ENCODE measurements at places on chromosomes 1 and 21. TPM values are rescaled to one million over a fixed set of nuclear protein-coding genes. Genes with fewer than 3 reads are reported as not detected.
A peak's percentile ranks its signal among the peaks of the same experiment; 100 is the strongest.

The SELE gene
- total RNA-seq, result not detected

The IFI44 gene
- total RNA-seq, result 56.1 TPM

The ADORA1 gene
- not detected for total RNA-seq

The ZMYND12 gene
- total RNA-seq, result 0.97 TPM

The TMEM81 gene
- total RNA-seq, result 3.3 TPM

DNA sequence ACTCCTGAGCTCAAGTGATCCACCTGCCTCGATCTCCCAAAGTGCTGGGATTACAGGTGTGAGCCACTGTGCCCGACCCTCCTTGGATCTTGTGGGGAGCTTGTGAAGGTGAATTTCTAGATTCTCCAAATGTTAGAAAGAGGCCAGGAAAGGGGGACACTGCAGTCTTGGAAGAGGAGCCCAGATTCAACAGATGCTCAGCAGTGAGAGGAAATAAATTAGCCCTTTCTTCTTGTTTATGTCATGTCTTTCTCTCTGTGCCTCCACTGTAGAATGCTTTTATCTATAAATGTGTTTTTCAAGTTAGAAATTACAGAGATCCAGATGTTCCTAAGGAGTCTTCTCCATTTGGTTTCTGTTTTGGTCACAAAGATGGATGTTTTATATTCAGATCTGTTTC, 346.6 kb upstream of the KAZN start:
- no peak for DNase-seq
- peaks cover 2% of the 10 kb centered on the region for H3K27me3 ChIP-seq
- H3K27ac ChIP-seq, result no peak overlapping the region
- no peaks in the 10 kb centered on the region for H3K4me1 ChIP-seq

DNA sequence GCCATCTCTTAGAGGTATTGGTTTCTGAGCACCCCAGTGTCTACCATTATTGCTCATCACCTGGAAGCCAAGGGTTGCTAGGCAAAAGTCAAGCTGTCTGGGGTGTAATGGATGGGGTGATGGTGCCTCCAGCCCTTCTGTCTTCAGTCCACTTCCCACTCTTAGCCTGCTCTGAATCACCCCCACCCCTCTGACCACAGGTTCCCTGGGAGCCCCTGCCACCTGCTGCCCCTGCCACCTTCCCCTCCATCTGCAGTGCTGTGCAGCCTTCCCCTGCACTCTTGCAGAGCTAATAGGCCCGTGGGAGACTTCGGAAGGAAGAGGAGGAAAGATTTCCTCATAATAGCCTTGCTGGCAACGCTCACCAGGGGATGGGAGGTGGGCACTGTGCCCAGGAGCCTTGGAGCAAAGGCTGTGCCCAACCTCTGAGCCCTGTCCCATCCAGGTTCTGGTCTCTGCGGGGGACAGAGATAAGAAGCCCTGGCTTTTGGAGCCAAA, 35.5 kb downstream of the CAPN2 start:
- peak; percentile 28 for DNase-seq
- H3K4me3 ChIP-seq, result no peak overlapping the region
- H3K27ac ChIP-seq, result no peak overlapping the region
- H3K4me1 ChIP-seq, result peaks cover 23% of the 10 kb centered on the region
- H3K27me3 ChIP-seq, result no peaks in the 10 kb centered on the region

DNA sequence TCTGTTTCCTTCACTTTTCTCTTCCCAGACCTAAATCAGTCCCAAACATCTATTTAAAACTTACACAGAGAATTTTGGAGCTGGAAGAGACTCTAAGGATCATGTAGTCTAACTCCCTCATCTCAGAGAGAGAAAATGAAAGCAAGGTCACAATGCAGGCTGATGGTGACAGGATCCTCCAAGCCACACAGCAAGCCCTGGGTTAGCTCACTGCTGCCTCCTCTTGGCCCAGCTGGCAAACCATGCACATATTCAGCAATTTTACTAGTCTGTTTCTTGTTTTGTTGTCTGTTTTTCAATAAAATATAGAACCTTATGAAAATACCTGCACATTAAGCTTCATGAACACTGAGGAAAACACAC, 27.7 kb upstream of the LY9 start:
- DNase-seq, result peak; percentile 93
- H3K27me3 ChIP-seq, result no peaks in the 10 kb centered on the region
- H3K4me1 ChIP-seq, result peaks cover 28% of the 10 kb centered on the region
- H3K4me3 ChIP-seq, result peak overlapping the region; percentile 78
- H3K27ac ChIP-seq, result peak overlapping the region; percentile 96

GRCh38 chr1:33837635-33838034, 26.2 kb upstream of the HMGB4 start:
- no peak for DNase-seq
- peaks cover 6% of the 10 kb centered on the region for H3K27me3 ChIP-seq

DNA sequence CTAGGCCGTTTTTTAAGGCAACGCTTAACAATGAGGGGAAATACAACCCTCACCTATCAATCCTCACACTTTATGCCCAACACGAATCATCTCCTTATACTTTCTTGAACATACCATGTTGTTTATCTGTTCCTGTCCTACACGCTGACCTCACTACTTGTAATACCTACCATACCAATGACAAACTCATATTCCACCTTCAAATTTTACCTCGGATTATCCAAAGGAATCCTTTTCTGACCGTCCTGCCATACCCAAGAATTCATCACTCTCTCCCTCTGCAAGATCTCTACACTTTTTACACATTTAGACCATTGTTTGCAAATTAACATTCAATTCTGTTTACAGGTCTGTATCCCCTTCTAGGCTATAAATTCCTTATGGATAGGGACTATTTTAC, 64.4 kb upstream of the GUCA2A start:
- no peak overlapping the region for H3K27ac ChIP-seq
- H3K27me3 ChIP-seq, result no peaks in the 10 kb centered on the region
- peaks cover 12% of the 10 kb centered on the region for H3K4me1 ChIP-seq
- H3K4me3 ChIP-seq, result no peak overlapping the region
- H3K36me3 ChIP-seq, result peaks cover 4% of the 10 kb centered on the region

DNA sequence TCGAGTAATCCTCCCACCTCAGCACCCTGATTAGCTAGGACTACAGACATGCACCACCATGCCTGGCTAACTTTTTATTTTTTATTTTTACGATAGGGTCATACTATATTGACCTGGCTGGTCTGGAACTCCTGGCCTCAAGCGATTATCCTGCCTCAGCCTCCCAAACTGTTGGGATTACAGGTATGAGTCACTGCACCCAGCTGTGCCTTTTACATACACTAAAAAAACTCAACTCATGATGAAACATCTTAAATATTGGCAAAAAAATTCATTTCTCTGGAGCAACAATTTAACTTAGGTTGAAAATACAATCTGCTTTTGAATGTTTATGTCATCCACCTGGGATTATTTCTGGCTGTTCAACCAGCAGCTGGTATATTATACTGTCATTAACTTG, 598.3 kb upstream of the ZP4 start:
- H3K27me3 ChIP-seq, result no peaks in the 10 kb centered on the region
- no peak for DNase-seq
- no peaks in the 10 kb centered on the region for H3K4me1 ChIP-seq
- H3K27ac ChIP-seq, result no peak overlapping the region

Data from activated CD4-positive, alpha-beta memory T cell treated with anti-CD3 and anti-CD28 coated beads for 36 hours (primary cell).